ENCODE measurements at places on chromosomes 3 and 15. TPM values are rescaled to one million over a fixed set of nuclear protein-coding genes. Genes with fewer than 3 reads are reported as not detected.

GOLGA8O gene
- total RNA-seq: 0.27 TPM

COL6A5 gene
- not detected for total RNA-seq

RNU5B-1 gene
- total RNA-seq: not detected

RLBP1 gene
- not detected for total RNA-seq

LRRFIP2 gene
- 51.2 TPM for total RNA-seq

CPNE4 gene
- 4.0 TPM for total RNA-seq

All from A549 treated with CORT108297 at 1 μM for 4 hours (cell line).